ENCODE measurements at places on chromosomes 2 and 18.

DNA sequence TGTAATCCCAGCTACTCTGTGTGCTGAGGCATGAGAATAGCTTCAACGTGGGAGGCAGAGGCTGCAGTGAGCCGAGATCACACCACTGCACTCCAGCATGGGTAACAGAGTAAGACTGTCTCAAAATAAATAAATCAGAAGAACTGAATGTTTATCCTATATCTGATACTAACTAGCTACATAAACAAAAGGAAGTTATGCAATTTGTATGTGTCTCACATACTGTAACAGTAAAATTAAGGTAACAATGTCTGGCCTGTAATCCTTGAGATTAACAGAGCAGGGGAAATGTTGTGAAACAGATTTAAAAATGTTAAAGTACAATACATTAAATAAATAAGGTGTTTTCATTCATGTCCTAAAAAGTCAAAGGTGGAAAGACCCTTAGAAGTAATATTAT, 150.8 kb downstream of the MEMO1 start:
- no peak for DNase-seq

GRCh38 chr2:190649798-190650390, 1.0 kb downstream of the NAB1 start:
- no peak for DNase-seq

DNA sequence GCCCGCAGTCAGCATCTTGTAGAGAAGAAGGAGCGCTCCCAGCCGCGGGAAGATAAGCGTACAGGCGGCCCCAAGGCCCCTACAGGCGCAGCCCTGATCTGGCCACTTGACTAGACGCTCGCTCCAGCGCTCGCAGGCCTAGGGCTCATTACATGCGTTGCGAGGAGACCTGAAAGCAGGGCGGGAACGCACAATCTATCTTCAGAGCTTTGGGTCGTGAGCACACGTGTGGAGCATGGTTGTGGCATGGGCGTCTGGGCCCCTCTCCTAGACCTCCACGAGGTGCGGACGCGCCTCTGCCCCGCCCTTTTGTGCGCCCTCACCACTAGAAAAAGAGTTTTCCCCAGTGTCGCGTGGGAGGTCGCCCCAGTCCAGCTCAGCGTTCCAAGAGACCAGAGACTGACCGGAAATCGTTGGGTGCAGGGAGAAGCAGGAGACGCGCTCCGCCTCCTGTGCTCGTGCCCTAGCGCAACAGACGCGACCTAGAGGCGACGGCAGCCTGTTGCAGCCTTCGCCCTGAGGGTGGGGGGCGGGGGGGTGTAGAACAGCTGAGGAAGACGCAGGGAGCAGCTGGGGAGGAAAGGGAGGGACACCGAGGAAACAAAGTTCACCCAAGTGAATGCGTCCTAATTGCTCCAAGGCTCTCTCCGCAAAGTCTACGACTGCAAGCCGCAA, 12.6 kb downstream of the NR4A2 start:
- DNase-seq, result no peak

DNA sequence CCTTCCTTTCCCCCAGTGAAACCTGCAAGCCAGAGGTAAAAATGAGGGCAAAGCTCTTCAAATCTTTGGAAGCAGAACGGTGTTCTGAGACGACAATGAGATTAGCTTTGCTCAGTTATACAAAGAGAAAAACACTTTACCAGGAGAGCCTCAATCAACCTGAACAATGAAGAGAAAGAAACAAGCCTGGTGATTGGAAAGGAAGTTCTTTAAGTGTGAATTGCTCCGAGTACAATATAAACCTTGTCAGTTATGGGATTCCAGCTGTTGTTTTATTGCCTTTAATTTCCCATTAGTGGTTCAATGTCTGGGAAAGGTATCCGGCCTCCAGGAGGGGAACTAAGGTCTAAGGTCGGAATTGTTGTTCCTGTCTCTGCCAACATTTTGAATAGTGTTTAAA, 901.6 kb downstream of the EPHA4 start:
- DNase-seq, result no peak

- DNase-seq, result no peak
These were observed 996 bp downstream of the TGFBRAP1 start for GRCh38 chr2:105328281-105329196.

Measured in activated T-helper 1 cell treated with anti-CD3 and anti-CD28 coated beads, Interleukin-2, amount 50 U/mL, for 16 hours (primary cell).